ENCODE measurements at places on chromosomes 4 and X.

- no peak for DNase-seq
These were observed 145.1 kb upstream of the ARHGEF9 start for GRCh38 chrX:63930140-63930539.

- no peak for DNase-seq
These were observed 17.0 kb upstream of the GABRA4 start for GRCh38 chr4:47010347-47010911.

DNA sequence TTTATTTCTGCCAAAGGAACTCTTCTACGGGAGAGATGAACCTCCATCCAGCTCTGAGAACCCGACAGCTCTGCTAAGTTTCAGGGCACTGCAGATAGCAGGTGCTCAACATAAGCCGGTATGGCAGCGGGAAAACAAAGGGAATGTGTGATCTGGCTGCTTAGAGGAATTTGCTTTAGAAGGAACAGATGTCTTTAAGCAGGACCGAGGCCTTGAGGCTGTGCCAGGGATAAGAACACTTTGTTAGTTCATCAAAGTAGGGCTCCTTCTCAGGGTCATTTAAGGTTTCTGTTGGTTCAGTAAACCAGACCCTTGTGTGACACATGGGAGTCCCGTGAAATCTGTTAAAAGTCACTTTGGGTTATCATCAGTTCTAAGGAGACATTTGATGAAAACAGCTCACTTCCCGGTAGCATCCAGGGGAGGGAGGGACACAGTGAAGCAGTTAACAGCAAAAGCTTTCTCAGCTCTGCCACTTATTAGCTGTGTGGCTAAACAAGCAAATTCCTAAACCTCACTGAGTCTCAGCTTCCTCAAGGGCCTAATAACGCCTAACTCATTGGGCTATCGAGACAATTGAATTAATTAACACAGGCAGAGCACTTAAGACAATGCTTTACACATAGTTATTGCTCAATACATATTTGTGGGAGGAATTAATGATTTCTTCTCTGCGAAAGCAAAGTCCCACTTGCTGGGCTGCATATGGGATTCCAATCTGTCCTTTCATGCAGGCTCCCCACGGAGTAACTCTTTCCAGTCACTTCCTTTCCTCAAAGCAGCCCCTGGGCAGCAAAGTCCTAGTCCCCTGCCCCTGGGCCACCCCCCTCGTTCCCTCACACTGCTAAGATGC lies 2.9 kb upstream of the FTSJ1 start:
- DNase-seq, result no peak

DNA sequence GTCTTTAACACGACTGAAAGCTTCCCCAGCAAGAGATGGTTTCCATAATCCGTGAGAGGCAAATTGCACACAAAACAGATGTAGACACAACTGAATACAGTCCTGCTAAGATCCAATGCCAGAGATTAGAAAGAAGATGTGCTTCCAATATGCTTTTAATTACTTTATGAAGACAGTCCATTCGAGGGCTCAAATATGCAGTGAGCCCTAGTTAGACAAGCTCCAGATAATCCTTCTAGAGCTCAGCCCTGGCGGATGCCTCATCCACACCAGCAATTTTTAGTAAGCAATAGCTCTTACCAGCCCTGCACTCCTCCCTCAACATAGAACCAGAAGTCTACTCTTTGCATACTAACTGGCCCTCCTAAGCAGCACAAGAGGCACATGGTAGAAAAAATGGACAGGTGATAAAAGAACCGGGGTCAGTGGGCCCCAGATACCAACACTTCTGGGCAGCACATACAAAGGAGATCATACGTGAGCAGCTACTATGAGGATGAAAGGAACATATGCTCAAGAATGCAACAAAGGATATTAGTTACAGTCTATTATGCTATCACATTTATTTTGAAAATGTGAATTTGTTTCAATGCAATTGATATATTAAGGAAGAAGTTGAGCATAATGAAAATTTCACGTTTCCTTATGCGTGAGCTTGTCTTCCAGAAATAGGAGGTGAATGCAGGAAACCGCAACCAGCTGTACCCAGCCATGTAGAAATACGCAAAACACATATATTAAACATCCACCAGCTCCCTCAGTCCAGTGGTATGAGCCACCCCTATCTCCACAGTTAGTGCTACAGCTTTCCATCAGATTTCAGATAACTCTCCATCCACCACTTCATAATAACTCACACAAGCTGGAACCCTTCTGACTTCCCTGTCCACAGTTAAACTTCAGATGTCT lies 34.3 kb downstream of the GPC4 start:
- DNase-seq, result no peak

GRCh38 chrX:56505866-56506265 lies 57.6 kb upstream of the UBQLN2 start:
- no peak for DNase-seq

- DNase-seq, result no peak
These were observed 11.9 kb downstream of the HUWE1 start for GRCh38 chrX:53674581-53674980.

GRCh38 chr4:88244816-88245579 lies 39.4 kb downstream of the PPM1K start:
- DNase-seq, result peak; percentile 47

All from activated T-cell treated with anti-CD3 and anti-CD28 coated beads, Interleukin-2, amount 50 U/mL, for 48 hours (primary cell).